Activated T-cell treated with anti-CD3 and anti-CD28 coated beads for 24 hours (primary cell): ENCODE measurements at places on chromosomes 12 and 14.

DNA sequence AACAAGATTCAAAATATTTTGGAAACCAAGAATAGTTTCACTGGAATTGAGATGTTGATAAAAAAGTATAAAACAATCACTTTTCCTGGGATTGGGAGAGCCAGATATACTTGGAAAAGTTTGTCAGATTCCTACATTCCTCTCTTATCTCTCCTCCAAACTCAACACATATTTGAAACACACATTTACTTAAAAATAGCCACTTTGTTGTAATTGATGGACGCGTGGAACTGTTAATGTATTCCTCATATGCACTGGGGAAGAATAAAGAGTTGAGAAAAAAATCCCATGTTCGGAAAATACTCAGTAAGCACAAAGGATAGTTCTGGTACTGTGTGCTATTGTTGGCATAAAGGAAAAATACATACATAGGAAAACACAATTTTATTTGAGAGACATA is 195.6 kb upstream of the FLRT2 start:
- no peak for DNase-seq

DNA sequence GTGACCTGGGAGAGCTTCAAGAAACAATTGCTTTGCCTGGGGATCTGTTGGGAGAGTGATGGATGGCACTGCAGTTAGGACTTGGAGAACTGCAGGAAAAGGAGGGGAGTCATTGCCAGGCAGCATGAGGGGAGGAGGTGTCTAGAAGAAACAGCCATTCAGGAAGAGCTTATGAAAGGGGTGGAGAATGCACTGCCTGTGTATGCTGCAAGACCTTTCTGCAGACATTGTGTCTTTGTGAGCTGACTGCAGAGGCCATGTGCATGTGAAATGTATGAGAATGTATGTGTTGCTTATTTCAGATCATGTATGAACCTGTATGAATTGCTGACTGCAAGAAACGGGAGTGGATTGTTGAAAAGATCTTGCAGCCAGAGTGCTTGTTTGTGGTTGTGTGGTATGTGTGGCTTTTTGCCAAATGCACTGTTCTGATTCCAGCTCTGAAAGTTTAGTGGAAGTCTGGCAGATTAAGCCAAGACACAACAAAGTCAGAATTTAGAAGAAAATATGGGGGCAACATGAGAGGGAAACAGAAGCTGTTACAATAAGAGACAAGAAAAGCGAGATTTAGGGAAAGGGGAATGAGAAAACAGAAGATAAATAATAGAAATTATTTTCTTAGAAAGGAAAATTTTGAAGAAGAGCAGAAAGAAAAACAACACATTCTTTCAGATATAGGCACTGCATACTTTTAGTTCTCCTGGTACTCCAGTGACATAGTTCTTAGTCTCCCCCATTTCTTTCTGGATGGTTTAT is 9.8 kb upstream of the RIMKLB start:
- no peak for DNase-seq

- DNase-seq, result no peak
These were observed 11.0 kb downstream of the DLGAP5 start for GRCh38 chr14:55180434-55180833.

DNA sequence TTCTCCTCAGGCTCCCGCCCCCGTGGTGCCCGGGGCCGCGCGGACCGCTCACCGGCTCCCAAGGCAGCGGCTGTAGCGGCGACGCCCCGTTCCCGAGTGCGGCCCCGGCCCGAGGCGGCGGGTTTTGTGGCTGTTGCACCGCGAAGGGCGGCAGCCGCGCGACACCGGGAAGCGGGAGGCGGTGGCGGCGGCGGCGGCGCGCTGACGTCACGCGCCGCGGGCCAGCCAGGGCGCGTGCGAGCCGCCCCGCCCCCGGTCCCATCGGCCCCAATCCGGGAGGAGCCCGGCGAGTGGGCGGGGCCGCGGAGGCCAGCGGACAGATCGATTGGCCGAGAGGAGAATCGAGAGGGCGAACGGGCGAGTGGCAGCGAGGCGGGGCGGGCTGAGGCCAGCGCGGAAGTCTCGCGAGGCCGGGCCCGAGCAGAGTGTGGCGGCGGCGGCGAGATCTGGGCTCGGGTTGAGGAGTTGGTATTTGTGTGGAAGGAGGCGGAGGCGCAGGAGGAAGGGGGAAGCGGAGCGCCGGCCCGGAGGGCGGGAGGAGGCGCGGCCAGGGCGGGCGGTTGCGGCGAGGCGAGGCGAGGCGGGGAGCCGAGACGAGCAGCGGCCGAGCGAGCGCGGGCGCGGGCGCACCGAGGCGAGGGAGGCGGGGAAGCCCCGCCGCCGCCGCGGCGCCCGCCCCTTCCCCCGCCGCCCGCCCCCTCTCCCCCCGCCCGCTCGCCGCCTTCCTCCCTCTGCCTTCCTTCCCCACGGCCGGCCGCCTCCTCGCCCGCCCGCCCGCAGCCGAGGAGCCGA is at the start of gene YY1:
YY1 (plus strand) TSS at position 726 of the 792 bp plus-strand sequence. CDS start 101 bp downstream, outside the sequence.
- peak; percentile 99 for DNase-seq

DNA sequence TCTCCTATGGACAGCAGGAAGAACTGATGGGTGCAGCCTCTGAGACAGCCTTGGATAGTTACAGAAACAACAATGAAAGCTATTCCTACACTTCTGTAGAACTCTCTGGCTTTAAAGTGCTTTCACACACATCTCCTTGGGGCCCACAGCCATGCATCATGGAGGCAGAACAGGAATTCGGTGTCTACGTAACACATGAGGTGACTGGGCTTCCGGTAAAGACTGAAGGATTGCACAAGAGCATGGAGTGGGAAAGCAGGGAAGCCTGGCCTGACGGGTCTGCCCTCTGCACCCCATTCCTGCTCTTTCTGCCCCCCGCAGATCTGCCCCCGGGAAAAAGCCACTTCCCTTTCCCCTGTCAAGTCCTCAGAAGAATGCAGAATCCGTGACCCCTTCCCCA is 82.6 kb downstream of the VWF start:
- no peak for DNase-seq

GRCh38 chr14:80615831-80616230 is 325.7 kb downstream of the CEP128 start:
- no peak for DNase-seq

GRCh38 chr14:95193081-95193480 is 35.8 kb upstream of the DICER1 start:
- no peak for DNase-seq

- no peak for DNase-seq
These were observed 2.3 kb downstream of the GNPNAT1 start for GRCh38 chr14:52789118-52789517.

DNA sequence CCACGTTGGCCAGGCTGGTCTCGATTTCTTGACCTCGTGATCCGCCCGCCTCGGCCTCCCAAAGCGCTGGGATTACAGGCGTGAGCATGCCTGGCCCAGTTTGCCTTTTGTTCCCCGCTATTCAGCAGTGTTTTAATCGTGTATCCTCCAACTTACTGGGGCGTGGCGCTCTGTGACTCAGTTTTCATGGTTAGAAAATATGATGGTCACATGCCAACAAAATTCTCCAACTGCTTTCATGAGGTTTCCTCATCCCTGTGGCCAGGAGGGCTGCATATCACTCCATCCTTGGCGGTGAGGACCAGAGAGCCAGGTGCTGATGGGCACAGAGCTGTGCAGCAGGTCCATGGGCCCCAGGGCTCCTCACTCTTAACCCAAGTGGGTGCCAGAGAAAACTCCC is 33.0 kb upstream of the PRMT8 start:
- no peak for DNase-seq

GRCh38 chr12:94538318-94538717 is 78.7 kb upstream of the CEP83 start:
- DNase-seq, result no peak

GRCh38 chr14:33839193-33840076 is 111.4 kb downstream of the EGLN3 start:
- DNase-seq, result peak; percentile 30

- DNase-seq, result no peak
These were observed 20.4 kb upstream of the ATP5MC2 start for GRCh38 chr12:53696285-53696654.

GRCh38 chr12:101042211-101042610 is 167.8 kb downstream of the SLC5A8 start:
- no peak for DNase-seq

GRCh38 chr14:22538671-22539228 is 50.3 kb downstream of the DAD1 start:
- no peak for DNase-seq

GRCh38 chr12:9851050-9851449 is 18.1 kb downstream of the CLEC2B start:
- DNase-seq, result no peak

- no peak for DNase-seq
These were observed 30.1 kb downstream of the SLC15A4 start for GRCh38 chr12:128793701-128794100.

- DNase-seq, result no peak
These were observed 57.8 kb downstream of the C14orf132 start for GRCh38 chr14:96096639-96097610.

DNA sequence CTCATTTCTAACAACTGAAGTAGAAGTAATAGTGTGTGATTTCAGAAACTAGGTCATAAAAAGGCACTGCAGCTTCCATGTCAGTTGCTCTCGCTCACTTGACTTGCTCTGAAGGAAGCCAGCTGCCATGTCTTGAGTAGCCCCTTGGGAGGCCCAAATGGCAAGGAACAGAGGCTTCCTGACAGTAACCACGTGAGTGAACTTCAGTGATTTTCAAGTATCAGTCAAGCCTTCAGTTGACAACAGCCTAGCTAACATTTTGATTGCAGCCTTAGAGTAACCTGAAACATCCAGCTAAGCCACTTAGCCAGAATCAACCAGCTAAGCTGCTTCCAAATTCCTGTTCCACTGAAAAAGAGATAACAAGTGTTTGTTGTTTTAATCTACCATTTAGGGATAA is 26.7 kb downstream of the TOGARAM1 start:
- DNase-seq, result no peak

- DNase-seq, result no peak
These were observed 214.5 kb downstream of the BTG1 start for GRCh38 chr12:91931111-91931510.

DNA sequence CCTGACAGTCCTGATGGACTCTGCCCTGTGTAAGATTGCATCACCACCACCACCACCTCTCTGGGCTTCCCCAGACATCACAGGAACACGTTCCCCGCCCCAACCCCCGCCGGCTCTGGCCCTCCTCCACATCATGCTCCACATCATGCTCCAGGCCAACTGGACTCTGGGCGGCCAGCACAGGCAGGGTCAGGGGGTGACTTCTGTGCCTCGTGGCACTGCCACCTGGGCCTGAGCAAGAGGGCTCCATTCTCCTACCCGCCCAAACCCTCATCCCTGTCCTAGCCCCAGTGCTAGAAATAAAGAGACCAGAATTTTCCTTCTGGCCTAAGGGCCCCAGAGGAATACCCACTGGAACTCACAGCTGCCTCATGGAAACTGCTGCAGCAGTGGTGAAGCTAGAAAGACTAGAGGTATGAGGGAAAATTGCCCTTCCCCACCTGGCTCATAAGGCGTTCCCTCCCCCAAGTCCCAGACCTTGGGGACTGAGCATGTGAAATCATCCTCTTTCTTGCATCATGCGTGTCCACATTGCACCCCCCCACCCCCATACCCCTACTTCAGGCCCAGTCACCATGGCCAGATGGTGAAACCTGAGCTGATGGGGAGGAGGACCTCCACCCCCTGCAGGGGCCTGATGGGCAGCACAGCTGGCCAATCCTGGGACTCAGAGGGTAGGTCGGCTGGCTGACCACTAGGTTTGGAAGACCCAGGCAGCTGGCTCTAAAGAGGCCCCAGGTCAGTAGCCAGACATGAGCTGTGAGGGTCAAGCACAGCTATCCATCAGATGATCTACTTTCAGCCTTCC is at the start of gene INHBE:
INHBE (plus strand) TSS at position 742 of the 808 bp plus-strand sequence. CDS start 230 bp downstream, outside the sequence.
- no peak for DNase-seq

DNA sequence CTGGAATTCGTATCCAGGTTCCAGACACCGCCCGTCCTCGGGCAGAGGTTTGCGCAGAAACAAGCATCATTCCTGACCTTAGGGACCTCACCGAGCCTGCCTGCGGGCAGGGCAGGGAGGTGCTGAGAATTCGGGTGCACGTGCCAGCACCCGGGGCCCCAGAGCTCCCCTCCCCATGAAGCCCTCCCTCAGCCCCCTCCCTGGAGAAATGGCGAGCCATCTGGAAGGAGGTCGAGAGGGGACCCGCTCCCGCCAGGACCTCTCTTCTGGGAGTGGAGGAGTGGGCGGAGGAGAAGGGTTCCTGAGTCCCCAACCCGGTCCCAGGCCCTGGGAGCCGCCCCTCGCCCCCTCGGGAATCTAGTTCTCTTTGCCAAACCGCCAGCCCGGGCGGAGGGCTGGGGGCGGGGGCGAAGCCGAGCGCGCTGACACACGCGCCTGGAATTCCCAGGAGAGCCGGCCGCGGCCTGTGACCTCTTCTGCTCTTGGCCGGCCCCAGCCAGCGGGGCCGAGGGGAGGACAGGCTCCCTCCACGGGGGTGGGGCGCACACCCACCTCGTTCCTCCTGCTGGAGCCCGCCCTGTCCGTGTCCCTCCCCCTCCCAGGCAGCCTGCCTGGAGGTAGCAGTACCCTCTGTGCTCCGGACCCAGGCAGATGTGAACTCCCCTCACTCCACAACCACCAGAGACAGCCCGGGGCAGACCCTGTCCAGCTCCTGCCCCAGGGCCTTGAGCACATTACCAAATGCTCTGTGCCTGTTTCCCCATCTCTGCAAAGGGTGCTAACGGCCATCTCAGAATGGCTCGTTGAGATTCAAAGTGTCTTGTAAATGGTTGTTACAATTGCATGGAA is 23.0 kb upstream of the GPR132 start:
- no peak for DNase-seq

GRCh38 chr14:65938738-65939137 is 526.2 kb downstream of the FUT8 start:
- DNase-seq, result no peak

- DNase-seq, result no peak
These were observed 4.3 kb downstream of the MFAP5 start for GRCh38 chr12:8658346-8658745.

DNA sequence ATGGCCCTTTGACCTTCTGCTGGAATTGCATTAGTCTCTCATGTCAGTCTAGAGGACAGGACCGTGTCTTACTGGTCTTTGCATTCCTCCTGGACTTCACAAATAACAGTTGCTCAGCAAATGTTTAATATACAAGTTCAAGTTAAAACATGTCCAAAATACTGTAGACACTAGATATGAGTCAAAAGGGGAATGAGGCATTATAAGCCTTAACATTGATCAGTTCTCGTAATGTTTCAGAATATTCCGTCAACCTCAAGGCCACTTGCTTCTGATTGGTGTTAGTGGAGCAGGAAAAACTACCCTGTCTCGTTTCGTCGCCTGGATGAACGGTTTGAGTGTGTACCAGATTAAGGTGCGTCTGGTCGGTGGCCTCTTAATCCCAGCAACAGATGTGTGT is 59.9 kb downstream of the HSP90AA1 start:
- no peak for DNase-seq

GRCh38 chr12:87847147-87847546 is 182.1 kb downstream of the C12orf50 start:
- no peak for DNase-seq

DNA sequence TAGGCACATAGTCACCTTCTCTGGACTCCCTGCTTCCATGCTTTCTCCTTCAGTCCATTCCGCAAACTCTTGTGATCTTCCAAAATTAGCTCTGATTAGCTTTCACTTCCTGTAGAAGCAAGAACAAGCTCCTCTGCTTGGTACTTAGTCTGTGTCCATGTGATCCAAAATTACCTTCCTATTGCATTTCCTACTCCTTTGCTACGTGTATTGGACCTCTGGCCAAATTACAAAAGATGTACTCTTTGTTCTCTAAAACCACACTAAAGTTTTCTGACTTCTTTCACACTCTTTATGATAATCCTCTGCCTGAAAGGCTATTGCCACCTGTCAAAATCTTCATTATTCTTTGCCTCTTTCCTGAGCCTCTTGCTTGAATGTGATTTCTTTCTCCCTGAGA is 786 bp upstream of the TSFM start:
- no peak for DNase-seq
